ENCODE measurements at places on chromosomes 13 and 19.

- DNase-seq, result no peak
Measured at GRCh38 chr19:1942078-1942933, 1.3 kb downstream of the CSNK1G2 start.

DNA sequence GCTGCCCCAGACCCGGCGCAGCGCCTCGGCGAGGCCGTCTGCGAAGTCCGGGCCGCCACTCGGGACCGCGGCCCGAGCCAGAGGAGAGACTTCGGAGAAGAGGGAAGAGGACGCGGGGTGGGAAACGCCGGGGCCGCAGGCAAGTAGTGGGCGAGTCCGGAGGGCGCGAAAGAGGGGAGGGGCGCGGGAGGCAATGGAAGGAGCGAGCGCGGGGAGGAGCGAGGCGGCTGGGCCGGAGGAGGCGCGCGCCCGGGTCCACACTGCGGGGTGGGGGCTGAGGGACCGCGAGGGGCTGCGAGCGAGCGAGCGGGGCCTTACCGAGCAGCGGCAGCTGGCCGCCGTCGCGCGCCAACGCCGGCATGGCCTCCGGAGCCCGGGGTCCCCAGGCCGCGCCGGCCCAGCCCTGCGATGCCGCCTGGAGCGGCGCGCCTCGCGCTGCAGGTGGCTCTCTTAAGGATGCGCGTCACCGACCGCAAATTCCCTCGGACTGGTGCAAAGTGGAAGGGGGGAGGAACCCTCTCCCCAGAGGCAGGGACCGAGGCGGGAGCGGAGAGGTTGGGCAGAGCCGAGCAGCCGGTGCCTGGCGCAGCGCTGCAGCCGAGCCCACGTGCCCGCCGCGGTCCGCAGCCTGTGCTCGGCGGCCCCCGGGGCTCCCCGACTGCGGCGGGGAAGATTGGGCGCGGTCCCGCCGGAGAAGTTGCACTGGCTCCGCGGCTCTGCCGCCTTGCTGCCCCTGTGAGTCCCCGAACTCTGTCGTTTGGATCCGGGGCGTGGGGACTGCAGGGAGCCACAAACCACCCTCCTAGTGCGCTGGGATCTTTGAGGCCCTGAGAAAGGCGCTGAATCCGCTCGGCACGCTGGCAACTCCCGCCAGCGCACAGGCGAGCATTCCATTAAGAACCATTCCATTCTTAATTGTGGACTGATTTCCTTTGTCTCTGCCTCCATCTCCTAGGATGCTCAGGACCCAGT is at the start of gene FLT3:
TSS of gene FLT3 (minus strand) at position 427 of the 972 bp plus-strand sequence. CDS start at position 361, 66 bp downstream.
- peak; percentile 42 for DNase-seq

- DNase-seq, result no peak
Measured at GRCh38 chr19:29923653-29924052, 18.4 kb upstream of the URI1 start.

GRCh38 chr13:46996316-46997030 is 99.6 kb upstream of the HTR2A start:
- DNase-seq, result no peak

GRCh38 chr13:102617697-102618350 is 21.0 kb downstream of the TPP2 start:
- DNase-seq, result no peak

DNA sequence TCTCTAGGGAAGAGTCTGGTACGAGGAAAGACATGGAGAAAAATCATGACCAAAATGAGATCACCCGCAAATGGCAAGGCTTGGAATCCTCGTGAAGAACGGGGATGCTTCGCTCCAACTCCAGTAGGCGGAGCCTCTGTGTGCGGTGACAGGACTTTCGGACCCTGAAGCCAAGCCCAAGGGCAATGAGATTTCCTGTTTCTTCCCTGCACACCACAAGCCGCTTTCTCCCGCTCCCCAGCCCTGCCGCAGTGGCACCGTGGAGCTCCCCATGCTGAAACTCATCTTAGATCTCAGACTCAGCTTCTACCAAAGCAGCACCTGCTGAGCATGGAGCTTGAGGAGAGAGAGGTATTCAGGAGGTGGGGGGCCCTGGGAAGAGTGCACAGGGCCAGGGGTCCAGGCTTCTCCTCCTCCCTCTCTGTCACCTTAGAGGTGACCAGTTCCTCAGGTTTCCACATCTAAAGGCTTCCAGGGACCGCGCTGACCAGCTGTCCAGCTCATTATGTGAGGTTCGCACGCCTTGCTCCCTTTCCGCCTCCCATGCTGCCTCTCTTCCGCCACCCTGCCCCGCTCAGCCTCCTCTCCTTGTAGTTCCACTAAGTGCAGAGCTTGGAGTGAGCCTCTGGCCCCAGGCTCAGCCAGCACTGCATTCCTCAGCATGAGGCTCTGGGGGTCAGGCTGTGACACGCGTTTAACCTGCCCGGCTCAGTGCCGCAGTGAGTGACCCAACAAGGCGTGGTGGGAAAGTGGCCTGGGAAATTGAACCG is 153.8 kb upstream of the SOX1 start:
- no peak for DNase-seq

- no peak for DNase-seq
Measured at GRCh38 chr19:12872941-12873890, 8.0 kb downstream of the DNASE2 start.

DNA sequence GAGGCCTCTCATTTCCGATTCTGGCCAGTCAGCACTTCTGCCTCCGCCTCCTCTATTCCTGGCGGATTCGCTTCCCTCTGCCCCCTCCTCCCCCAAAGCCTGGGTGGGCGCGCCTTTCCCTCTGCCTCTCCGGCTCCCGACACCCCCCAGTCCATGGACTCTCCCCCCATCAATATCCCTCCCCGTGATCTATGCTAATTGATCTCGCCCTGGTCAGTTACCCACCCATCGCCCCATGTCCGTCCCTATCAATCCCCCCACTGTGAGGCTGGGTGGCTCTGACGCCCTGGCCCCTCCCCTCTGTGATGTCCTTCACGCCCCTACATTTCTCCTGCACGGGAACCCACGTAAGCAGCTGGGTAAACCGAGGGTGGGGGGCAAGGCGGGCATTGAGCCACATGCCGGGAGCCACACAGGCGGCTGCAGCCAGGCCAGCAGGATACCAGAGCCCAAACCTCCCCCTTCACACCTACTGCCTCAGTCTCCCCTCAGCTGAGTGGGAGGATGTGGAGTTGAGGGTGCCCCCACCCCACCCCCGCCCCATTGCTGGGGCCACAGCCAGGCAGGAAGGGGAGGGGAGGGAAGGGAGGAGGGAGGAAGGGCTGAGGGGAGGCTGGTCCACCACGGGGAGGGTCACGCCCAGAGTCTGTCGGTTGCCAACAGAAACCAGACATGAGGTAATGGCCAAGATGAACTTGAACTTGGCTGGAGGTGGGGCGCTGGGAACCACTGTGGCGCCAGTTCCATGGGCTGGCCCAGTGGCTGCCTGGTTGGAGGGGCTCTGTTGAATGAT is 21.0 kb downstream of the SMIM24 start:
- no peak for DNase-seq

DNA sequence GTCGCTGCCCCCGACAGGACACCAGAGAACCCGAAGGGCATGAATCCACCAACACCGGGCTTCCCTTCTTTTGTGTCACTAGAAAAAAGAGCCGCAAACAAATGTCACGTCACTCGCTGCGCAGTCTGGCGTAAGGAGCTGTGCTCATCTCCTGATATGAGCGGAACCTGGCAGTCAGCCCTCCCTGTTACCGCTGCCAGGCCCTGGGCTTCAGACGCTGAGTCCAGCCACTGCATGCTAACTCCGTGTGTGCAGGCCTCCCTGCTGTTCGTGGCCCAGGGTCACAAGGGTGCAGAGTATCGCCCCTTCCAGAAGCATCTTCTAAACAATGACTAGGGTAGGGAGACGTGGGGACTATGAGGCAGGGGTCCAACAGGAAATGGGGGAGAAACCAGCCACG is 71.3 kb downstream of the SLC7A1 start:
- no peak for DNase-seq

DNA sequence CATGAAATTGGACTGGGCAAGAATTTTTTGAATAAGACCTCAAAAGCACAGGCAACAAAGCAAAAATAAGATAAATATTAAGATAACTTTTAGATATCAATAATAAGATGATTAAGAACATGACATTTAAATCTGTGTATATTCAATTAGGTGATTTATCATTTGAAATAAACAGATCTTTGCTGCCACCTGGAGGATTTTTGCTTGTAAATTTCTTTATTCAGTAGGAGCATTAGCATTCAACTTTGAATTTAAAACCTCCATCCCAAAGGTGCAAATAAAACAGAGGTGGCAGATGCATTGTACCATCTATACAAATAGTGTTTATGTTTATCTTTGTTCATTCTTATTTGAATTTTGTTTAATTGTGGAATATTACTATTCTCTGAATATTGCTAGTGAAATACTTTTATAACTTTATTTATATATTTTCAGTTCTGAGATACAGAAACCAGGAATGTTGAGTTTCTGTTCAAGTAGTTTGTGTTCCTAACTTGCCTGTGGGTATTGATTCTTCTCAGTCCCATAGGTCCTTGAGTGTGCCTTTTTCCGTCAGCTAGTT is 20.9 kb downstream of the COG6 start:
- no peak for DNase-seq

DNA sequence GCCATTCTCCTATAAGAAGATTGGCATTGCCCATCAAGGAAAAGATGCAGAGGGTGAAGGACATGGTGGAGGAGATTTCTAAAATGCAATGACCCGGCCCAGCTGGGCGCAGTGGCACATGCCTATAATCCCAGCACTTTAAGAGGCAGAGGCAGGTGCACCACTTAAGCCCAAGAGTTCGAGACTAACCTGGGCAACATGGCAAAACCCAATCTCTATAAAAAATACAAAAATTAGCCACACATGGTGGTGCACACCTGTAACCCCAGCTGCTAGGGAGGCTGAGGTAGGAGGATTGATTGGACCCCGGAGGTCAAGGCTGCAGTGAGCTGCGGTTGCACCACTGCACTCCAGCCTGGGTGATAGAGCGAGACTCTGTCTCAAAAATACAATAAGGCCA is 331.8 kb downstream of the FOXO1 start:
- no peak for DNase-seq

DNA sequence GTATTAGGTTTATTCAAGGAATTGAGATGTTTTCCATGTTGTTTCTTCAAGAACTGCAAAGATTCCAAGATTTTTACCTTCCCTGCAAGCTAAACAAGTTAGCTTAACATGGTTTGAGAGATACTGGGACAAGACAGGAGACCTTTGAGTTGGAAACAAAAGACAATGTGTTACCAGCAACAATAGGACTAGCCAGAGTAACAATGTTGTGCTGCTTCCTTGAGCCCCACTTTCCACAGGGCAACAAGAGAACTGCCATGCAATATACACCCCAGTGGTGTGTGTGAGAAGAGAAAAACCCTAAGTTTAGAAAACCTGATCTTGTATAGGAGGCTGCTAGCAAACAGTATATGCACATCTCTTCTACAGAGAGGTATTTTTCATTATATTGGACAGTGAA is 264.6 kb downstream of the PCDH20 start:
- DNase-seq, result no peak

DNA sequence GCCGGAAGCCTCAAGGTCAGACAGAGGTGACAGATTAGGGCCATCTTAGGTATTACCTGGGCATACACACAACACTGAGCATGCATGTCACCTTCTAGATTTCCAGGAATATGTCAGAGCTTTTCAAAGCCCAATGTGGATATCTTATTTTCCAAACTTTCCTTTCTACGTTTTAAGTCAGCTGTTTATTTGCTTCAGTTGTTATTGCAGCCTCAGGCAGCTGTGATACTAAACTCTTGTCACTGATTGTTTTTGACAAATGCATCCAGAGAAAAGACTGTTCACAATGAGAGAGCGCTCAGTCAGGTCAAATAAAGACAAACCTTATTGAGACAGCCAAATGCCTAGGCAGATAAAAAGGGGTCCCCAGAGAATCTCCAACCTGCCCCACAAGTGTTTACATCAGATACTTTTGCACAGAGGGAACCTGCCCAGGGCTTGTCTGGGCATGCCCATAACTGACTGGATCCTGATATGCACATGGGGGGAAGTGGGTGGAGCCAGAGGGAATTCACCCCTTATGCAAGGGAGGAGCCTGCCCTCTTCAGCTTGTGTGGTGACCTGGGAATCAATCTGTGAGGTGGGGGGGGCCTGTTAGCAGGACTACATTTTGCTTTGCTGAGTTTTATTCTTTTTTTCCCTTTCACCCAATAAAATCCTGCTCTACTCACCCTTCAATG is 28.5 kb downstream of the MED4 start:
- DNase-seq, result no peak
